Gastrocnemius medialis (tissue), 4 donors: ENCODE measurements at places on chromosomes 5 and 9. TPM values are rescaled to one million over a fixed set of nuclear protein-coding genes. Genes with fewer than 3 reads are reported as not detected.

MTX3 gene
- total RNA-seq, result 9.8 TPM

DNA sequence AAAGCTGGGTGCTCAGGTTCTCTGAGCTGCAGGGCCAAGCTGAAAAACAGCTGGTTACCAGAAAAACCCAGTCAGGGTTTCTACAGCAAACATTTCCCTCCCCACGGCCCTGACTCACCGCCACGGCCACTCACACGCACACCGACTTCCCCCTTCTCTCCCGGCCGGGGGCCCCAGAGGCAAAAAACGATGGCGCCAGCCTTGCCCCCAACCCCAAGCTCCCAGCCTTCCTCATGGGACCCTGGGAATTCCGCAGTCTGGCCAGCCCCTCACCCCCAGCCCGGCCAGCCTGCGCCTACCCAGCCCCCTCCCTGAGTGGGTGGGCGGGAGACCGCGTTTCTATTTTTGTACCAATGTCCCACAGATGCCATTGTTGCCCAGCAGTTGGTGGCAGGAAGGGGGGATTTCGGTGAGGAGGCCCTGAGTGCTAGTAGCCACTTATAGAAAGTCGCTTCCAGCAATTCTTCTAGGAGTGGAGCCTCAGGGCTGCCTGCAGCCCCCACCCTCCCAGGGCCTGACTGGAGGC, 18.4 kb downstream of the ENG start:
- no peak for DNase-seq
- H3K36me3 ChIP-seq, result no peaks in the 10 kb centered on the region
- H3K27me3 ChIP-seq, result no peaks in the 10 kb centered on the region
- H3K4me1 ChIP-seq, result peaks cover 44% of the 10 kb centered on the region
- no peak overlapping the region for H3K4me3 ChIP-seq
- peak overlapping the region; percentile 70 for H3K27ac ChIP-seq

DNA sequence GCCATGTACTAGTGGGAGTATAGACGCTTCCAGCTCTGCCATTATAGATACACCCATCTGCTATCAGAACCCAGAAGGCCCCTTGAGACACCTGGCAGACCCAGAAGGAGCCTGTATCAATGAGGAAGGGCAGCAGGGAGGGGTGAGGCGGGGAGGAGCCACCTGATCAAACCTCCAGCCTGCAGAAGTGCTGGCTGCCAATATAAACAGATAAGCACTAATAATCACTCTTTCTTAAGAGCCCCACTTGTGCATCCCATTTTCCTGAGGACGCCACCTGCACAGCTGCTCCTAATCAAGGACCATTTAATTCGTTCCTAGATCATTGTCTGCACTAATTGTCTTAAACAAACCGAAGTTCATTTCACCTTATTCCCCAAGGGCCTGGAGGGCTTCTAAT, 75.0 kb upstream of the NEK6 start:
- no peaks in the 10 kb centered on the region for H3K36me3 ChIP-seq
- H3K27me3 ChIP-seq, result peaks cover 17% of the 10 kb centered on the region
- H3K4me1 ChIP-seq, result no peaks in the 10 kb centered on the region
- no peak overlapping the region for H3K27ac ChIP-seq
- DNase-seq, result no peak
- H3K4me3 ChIP-seq, result no peak overlapping the region

DNA sequence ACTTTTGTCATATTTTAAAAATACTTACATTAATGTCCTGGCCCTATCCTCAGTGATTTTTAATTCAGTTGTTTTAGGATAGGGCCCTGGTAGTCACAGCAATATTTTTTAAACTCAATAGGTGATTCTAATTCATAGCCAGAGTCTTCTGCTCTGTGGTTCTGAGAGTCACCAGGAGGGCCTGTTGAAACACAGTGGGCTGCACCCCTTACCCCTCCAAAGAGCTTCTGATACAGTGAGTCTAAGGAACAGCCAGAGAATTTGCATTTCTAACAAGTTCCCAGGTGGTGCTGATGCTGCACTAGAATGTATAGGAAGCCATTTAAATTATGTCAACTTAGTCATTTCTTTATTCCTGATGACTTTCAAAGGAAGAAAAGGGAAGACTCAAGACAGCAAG, 458.3 kb upstream of the ARRDC3 start:
- no peak overlapping the region for H3K27ac ChIP-seq
- H3K36me3 ChIP-seq, result no peaks in the 10 kb centered on the region
- no peaks in the 10 kb centered on the region for H3K4me1 ChIP-seq
- no peak for DNase-seq
- H3K27me3 ChIP-seq, result no peaks in the 10 kb centered on the region

DNA sequence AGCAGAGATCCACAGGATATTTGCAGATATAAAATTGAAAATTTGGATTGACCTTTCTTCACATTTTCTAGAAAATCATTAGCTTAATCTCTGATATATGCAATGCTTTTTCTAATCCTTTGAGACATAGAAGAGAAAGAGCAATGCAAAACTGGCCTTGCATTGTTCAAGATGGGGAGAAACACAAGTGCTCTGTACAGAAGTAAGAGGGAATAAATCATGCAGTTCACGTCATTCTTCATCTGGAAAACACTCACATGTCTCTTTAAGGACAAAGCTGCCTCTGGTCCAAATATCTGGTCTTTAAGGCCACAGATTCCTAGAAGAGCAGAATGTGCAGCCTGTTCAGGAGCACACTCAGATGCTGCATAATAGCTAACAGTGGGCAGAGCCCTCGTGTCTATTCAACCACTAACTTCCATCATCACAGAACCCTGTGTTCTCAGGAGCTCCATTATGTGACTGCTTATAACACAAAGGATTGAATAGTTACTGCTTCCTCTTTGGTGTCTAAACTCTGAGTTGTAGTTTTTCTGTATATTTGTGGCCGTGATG, 277.5 kb downstream of the PLK2 start:
- no peaks in the 10 kb centered on the region for H3K36me3 ChIP-seq
- H3K27me3 ChIP-seq, result no peaks in the 10 kb centered on the region
- no peak overlapping the region for H3K4me3 ChIP-seq
- no peak for DNase-seq
- H3K4me1 ChIP-seq, result no peaks in the 10 kb centered on the region

SPATA6L gene
- 0.44 TPM for total RNA-seq

DNA sequence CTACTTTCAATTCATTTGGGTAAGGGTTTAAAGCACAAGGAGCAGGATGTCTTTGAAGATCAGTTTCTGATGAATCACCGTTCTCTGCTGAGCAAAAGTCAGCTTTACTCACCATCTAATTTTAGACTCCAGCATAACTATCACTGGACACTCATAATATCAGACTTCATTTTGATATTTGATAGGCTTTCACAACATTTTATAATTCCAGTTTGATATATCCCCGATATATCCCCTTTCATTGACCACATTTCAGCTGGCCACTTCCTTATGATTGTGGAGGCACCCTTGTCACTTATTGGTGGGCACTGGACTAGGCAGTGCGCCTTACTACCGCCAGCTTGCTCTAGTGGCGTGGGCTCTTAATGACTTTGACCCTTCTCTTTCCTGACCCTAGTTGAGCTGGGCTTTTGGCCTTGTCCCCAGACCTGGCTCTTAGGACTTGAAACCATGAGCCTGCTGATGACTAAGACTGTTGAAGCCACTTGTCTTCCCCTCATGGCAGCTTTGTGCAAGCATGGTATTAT, 46.8 kb downstream of the CYSTM1 start:
- peak overlapping the region; percentile 21 for H3K4me3 ChIP-seq
- peak; percentile 95 for DNase-seq
- H3K4me1 ChIP-seq, result peaks cover 87% of the 10 kb centered on the region
- H3K27me3 ChIP-seq, result no peaks in the 10 kb centered on the region
- H3K27ac ChIP-seq, result peak overlapping the region; percentile 97

MAPKAP1 gene
- total RNA-seq, result 123 TPM

BTNL8 gene
- 0.22 TPM for total RNA-seq

- no peak overlapping the region for H3K4me3 ChIP-seq
- H3K27me3 ChIP-seq, result no peaks in the 10 kb centered on the region
- H3K36me3 ChIP-seq, result no peaks in the 10 kb centered on the region
These were observed 76.9 kb downstream of the SYK start for GRCh38 chr9:90878562-90878961.

- H3K27ac ChIP-seq, result peak overlapping the region; percentile 73
- no peak for DNase-seq
- peak overlapping the region; percentile 2 for H3K4me3 ChIP-seq
These were observed 3.1 kb downstream of the HMCN2 start for GRCh38 chr9:130268521-130269211.

NUTM2G gene
- not detected for total RNA-seq

DNA sequence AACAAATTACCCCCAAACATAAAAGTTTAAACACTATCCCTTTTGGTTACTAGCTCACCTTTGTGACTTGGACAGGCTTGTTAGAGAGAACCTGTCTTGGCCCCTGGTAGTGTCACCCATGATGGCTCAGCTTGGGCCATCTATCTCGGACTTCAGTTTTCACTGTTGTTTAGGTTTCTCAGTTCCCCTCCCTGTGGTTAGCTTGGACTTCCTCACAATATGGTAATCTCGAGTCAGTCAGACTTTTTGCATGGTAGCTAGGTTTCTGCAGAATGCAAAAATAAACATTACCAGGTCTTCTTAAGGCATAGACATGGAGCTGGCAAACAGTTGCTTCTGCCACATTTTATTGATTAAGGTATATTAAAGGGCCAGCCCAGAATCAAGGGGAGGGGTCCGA, 324.3 kb upstream of the RORB start:
- no peak overlapping the region for H3K4me3 ChIP-seq
- DNase-seq, result no peak
- no peak overlapping the region for H3K27ac ChIP-seq
- no peaks in the 10 kb centered on the region for H3K4me1 ChIP-seq
- no peaks in the 10 kb centered on the region for H3K27me3 ChIP-seq

- H3K36me3 ChIP-seq, result no peaks in the 10 kb centered on the region
- no peak for DNase-seq
- peaks cover 5% of the 10 kb centered on the region for H3K4me1 ChIP-seq
These were observed 14.9 kb upstream of the ADAM19 start for GRCh38 chr5:157590478-157590877.

TAF11L10 gene
- not detected for total RNA-seq

DNA sequence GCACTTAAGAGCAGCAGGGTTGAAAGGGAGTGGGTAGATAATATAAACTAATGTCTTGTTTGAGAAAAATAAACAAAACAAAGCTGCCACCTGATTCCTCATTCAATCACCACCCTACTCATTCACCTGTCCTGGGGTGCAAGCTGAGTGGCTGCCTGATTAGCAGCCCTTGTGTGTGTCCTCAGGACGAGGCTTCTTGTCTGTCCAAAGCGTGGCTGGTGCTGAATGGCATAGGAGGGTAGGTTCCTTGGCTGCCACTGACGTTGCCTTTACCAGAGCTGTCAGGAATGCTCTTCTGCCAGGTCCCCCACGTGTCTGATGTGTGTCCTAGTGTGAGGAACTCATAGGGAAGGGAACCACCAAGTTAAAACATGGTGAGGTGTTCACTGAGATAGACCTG, 146.6 kb upstream of the SLC24A2 start:
- H3K27ac ChIP-seq, result no peak overlapping the region
- no peaks in the 10 kb centered on the region for H3K27me3 ChIP-seq
- peaks cover 3% of the 10 kb centered on the region for H3K4me1 ChIP-seq
- no peak for DNase-seq

DNA sequence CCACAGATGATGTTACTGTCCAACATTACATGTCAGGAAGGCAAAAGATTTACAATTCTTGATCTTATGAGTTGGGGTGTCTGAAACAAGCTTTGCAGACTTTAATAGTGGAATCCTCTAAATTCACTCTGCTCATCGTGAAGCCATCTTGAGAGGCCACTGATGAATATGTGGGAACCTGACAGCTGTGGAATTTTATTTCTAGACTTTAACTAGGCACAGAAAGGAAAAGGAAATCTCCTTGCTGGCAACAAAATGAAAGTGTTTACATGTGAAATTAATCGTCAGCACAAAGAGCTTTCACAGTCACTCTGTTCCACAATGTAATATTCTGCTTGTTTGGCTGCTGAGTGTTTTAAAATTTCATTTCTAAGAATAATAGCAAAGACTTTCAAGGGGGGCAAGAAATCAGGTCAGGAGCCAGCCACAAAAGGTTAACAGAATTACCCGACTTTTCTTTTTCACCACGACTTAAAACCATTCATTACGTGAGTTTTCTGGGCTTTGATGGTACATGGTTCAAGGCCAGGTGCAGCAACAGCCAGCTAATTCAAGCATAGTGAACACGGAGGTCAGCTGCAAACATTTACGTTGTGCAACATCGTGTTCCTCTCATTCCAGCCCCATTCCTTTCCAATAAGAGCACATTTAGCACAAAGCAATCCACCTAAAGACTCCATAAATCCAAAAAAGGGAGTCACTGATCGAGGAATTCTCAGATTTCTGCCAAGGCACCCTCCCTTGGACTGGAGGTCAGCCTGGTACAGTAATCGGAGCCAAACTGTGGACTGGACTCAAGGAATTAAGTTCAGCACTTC, 14.6 kb downstream of the NREP start:
- H3K4me3 ChIP-seq, result no peak overlapping the region
- H3K4me1 ChIP-seq, result peaks cover 67% of the 10 kb centered on the region
- H3K36me3 ChIP-seq, result no peaks in the 10 kb centered on the region

GRCh38 chr5:56314529-56314928, 81.4 kb upstream of the ANKRD55 start:
- H3K4me1 ChIP-seq, result no peaks in the 10 kb centered on the region
- DNase-seq, result no peak
- H3K27me3 ChIP-seq, result no peaks in the 10 kb centered on the region
- no peak overlapping the region for H3K4me3 ChIP-seq
- no peaks in the 10 kb centered on the region for H3K36me3 ChIP-seq

GRCh38 chr9:135971892-135972291, 10.7 kb upstream of the UBAC1 start:
- H3K36me3 ChIP-seq, result no peaks in the 10 kb centered on the region
- no peaks in the 10 kb centered on the region for H3K27me3 ChIP-seq
- H3K4me3 ChIP-seq, result no peak overlapping the region
- DNase-seq, result no peak

LCP2 gene
- total RNA-seq, result 2.4 TPM

AMBP gene
- total RNA-seq, result not detected

DNA sequence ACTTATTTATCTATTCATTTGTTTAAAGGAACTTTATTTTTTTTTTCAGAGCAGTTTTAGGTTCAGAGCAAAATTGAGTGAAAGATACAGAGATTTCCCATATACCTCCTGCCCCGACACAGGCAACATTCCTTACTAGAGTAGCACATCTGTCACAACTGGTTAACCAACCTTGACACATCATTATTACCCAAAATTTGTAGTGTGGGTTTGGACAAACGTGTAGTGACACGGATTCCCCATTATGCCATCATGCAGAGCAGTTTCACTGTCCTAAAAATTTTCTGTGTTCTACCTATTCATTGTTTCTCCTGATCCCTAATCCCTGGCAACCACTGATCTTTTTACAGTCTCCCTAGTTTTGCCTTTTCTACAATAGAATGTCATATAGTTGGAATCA, 57.3 kb upstream of the LHFPL2 start:
- H3K27ac ChIP-seq, result no peak overlapping the region
- no peak for DNase-seq
- H3K36me3 ChIP-seq, result no peaks in the 10 kb centered on the region
- peaks cover 3% of the 10 kb centered on the region for H3K4me1 ChIP-seq
- no peaks in the 10 kb centered on the region for H3K27me3 ChIP-seq

GRCh38 chr5:123671042-123671441, 159.1 kb downstream of the CSNK1G3 start:
- H3K4me1 ChIP-seq, result peaks cover 22% of the 10 kb centered on the region
- H3K27me3 ChIP-seq, result no peaks in the 10 kb centered on the region
- H3K27ac ChIP-seq, result no peak overlapping the region
- peak; percentile 18 for DNase-seq
- H3K4me3 ChIP-seq, result no peak overlapping the region
- no peaks in the 10 kb centered on the region for H3K36me3 ChIP-seq

PLPP7 gene
- total RNA-seq, result 395 TPM

GRCh38 chr9:120870206-120870605, 6.8 kb downstream of the PHF19 start:
- no peak overlapping the region for H3K27ac ChIP-seq
- H3K4me1 ChIP-seq, result peaks cover 8% of the 10 kb centered on the region
- no peak for DNase-seq
- no peaks in the 10 kb centered on the region for H3K27me3 ChIP-seq
- H3K36me3 ChIP-seq, result no peaks in the 10 kb centered on the region
- H3K4me3 ChIP-seq, result no peak overlapping the region
